Left kidney (tissue), 8 donors: ENCODE measurements at places on chromosomes 5 and 9. TPM values are rescaled to one million over a fixed set of nuclear protein-coding genes. Genes with fewer than 3 reads are reported as not detected.
A peak's percentile ranks its signal among the peaks of the same experiment; 100 is the strongest.

DNA sequence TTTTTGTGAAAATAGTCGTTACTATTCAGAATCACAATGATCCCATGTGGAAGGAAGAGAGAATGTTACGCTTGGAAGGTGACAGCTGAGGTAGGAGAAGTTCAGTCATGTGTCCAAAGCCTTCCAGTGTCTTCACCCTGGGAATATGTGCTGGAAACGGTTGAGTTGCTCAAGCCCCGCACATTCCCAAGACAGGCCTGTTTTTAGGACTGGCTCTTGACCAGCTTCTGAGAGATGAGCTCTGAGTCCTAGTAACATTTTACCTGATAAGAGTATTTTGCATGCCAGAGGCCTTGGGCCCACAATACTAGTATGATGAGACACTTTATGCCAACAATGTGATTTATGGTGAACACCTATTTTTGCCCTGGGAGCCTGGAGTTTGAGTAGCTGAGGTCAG, 101.7 kb downstream of the LMNB1 start:
- DNase-seq: no peak

- DNase-seq: no peak
Observed at GRCh38 chr9:127707766-127708165, 978 bp downstream of the CFAP157 start.

DNA sequence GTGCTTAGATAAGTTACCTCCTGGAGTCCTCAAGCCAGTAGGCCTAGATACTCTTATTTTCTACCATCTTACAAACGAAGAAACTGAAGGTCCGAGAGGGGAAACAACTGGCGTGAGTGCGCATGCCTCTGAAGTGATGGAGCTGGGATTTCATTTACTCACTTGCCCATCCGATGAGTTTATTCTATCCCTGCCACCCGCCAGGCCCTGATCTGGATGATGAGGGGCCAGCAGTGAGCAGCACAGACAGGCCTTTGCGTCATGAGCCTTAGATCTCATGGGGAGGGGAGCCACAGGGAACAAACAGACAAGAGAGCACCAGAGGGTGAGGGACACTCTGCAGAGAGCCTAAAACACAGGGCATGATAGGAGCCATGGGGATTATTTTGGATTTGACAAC, 34.1 kb upstream of the SLC2A8 start:
- no peak for DNase-seq

DNA sequence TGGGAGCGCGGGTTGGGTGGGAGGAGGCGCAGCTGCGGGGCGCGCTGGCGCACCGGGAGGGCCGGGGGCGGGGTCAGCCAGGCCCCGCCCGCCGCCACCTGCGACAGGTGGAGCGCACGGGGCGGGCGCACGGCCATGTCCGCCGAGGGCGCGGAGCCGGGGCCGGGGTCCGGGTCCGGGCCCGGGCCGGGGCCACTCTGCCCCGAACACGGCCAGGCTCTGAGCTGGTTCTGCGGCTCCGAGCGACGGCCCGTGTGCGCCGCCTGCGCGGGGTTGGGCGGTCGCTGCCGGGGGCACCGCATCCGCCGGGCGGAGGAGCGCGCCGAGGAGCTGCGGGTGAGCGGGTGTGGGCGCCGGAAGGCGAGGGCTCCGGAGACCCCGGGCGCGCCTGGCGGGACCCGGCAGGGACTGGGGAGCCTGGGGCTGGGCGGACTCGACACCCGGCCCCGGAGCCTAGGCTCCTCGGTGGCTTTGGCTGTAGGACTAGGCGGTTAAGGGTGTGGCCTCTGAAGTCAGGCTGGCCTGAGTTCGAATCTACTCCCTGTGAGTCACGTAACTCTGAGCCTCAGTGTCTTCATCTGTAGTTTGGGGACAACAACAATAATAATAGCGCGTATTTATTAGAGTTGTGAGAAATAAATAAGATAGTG, at the start of gene BSPRY:
Gene BSPRY, plus strand, starts transcription at position 97 of the 650 bp plus-strand sequence. Its CDS starts 39 bp downstream, at position 136.
- no peak for DNase-seq

GRCh38 chr9:95772320-95773052, 103.0 kb upstream of the ERCC6L2 start:
- DNase-seq: peak; percentile 72

GRCh38 chr9:126372716-126373115, 46.1 kb downstream of the MVB12B start:
- DNase-seq: no peak

DNA sequence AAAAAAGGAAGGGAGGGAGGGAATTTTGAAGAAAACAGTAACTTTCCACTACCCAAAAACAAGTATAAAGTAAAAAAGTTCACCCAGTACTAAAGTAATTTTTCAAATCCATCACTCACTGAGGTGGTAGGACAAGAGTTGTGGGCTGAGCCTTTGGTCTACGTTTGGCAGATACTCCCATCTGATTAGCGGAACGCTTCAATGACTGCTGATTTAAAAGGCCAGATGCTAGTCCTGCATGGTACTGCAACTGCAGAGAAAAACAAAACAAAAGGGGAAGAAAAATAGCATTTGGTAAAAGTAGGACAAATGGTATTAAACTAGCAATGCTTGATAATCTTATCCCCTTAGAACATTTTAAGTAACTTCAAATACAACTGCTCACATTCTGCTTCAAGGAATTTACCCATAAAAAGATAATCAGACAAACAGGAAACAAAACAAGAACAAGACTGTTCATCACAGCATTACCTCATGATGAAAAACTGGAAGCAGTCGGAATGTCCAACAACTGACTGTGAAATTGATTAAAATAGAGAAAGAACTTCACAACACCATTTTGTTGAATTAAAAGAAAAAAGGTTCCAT, 65.4 kb downstream of the MED27 start:
- DNase-seq: no peak

DNA sequence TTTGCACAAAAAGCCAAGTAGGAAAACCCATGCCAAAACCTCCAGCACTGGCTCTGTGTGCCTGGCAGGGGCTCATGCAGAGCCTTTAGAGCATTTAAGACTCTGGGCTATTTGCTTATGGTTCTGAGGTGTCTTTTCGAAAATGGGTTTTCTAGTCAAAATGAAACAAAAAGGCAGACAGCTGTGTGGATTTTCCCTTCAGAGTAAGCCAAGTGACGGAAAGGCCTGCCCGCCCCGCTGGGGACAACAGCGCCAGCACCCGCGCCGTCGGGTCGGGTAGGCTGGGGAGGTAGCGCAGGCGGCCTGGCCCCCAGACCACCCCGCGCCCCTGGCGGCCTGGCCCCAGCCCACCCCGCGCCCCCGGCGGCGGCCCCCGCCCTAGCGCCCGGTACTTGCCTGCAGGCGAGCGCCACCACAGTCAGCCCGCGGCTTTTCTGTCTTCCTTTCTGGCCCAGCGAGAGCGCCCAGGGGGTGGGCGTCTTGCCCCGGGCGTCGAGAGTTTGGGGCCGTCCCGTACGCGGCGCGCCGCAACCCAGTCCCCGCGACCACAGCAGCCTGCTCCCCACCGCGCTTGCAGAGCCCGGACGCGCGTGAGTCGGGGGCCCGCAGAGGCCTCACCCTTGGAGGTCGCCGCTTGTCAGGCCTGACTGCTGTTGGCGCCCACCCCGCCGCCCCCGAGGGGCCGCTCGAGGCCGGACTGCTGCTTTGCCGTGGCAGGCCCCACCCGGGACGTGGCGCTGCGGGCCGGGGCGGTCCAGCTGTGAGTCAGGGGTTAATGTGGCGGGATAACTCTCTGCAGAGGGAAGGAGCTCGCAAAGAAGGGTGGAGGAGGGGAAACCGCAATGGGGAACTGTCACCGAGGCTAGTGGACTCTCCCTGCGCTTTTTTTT, at the start of gene TICAM2:
Gene TICAM2, minus strand, starts transcription at position 779 of the 890 bp plus-strand sequence. CDS start 21,223 bp downstream, outside the sequence.
- peak; percentile 43 for DNase-seq

- no peak for DNase-seq
Observed at GRCh38 chr9:86062845-86063693, 36.3 kb downstream of the GOLM1 start.

- DNase-seq: no peak
Observed at GRCh38 chr5:73160239-73160671, 12.7 kb upstream of the TMEM174 start.

- DNase-seq: no peak
Observed at GRCh38 chr9:87812375-87813118, 70.1 kb upstream of the SPATA31E1 start.

DNA sequence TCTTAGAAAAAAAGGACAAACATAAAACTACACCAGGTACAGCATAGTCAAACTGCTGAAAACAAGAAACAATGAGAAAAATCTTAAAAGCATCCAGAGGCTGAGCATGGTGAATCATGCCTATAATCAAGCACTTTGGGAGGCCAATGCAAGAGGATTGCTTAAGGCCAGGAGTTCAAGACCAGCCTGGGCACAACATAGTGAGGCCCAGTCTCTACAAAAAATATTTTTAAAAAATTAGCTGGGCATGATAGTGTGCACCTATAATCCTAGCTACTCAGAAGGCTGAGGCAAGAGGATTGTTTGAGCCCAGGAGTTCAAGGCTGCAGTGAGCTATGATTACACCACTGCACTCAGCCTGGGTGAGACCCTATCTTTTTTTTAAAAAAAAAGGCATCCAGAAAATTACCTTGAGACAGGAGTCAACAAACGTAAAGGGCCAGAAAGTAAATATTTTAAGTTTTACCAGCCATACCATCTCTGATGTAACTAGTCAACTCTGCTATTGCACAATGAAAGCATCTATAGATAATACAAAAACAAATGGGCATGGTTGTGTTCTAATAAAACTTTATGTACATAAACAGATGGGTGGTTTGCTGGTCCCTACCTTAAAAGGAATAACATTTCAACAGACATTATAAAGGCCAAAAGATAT, 19.8 kb downstream of the AP3B1 start:
- DNase-seq: no peak

DNA sequence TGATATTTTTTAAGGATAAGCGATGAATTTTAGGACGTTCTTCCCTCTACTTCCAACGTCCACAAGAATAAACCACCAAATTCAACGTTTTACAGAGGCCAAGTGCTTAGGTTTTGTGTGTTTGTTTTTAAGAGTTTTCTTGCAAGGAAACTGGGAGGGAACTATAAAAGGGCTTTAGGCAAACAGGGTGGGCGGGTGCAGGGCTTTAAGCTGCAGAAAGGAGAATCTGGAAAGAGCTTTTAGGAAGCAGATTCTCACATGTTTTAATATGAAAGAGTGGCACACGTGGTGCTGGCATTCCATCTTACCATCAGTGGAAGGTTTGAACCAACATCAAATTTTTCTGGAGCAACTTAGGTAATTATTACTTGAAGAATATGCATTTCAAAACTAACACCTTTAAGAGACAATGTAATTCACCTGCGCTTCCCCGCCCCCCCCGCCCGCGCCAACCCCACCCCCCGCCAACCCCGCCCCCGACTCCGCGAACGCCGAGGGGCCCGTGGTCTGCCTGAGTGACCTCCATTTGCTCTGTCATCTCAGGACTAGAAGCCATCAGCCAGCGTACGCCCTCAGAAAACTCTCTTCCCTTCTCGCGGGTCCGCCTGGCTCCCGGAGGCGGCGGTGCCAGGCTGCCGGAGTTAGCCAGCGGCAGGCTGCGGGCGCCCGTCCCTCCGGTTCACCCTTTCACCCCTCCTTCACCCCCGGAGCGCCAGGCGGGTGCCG, 911 bp upstream of the PIK3R1 start:
- no peak for DNase-seq

DNA sequence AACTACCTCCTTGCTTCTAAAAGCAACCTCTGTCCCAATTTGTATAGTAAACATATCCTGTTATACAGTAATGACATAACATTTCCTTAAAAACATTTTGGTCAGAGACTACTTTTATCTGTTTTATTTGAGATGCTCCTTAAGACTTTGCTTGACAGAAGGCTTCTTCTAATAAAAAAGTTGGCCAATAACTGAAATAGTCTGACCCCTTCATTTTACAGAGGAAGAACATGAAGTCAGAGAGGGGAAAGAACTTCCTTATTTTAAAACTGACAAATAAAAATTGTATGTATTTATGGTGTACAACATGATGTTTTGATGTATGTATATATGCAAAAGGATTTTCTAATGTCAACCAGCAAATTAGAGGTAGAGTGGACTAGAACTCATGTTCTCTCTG, 35.8 kb upstream of the SPARC start:
- DNase-seq: no peak

GRCh38 chr5:1009359-1010180, 968 bp downstream of the NKD2 start:
- DNase-seq: no peak

GRCh38 chr5:111072949-111073682, 1.6 kb downstream of the TSLP start:
- peak; percentile 20 for DNase-seq

DNA sequence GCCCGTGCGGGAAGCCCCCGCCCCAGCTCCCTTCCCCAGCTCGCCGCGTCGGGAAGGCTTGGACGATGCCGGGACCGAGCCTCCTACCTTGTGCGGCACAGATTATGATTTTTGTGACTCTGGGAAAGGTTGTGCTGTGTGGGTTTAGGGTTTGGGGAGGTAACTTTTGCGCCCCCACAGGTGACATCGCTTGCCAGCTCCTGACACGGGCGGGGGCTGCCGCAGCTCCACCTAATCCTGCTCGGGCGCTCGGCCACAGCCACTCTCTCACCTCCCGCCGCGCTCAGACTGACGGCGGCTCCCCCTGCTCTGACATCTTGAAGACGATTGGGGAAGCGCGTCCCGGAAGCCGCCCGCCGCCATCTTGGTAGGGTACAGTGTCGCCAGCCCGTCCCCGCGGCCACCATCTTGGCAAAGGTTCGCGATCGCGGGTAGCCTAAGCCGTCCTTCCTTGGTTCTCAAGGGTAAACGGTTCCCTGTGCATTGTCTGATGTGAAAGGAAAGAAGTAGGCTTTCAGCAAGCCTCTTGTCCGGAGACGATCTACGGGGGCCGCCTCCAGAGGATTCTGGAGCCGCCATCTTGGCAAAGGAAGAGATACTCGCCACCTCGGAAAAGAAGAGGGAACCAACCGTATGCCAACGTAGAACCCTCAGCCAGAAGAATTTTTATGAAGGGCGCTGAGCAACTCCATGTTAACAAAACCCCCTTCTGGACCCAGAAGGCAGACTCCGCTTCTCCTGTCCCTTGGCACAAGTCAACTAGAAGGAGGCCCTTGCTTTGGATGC, 1.8 kb upstream of the NR3C1 start:
- peak; percentile 81 for DNase-seq

DNA sequence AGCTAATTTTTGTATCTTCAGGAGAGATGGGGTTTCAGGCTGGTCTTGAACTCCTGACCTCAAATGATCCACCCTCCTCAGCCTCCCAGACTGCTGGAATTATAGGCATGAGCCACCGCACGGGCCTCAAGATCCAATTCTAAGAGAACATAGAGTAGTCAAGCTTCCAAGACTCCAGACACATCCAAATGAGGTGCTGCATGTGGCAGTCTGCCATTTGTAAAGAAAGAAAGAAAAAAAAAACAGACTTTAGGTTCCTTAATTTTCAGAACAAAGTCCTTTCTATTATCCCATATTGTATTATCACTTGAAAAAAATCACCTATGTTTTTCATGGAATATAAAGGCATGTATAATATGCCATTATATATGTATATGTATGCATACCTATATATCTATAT, 2104.5 kb downstream of the MAT2B start:
- DNase-seq: no peak

The TNC gene
- 323 TPM for polyA plus RNA-seq

The BHMT gene
- 348 TPM for polyA plus RNA-seq

The GABBR2 gene
- polyA plus RNA-seq: 6.3 TPM

The C5orf34 gene
- polyA plus RNA-seq: 8.4 TPM

The CCL21 gene
- polyA plus RNA-seq: 18.3 TPM

The PRDM9 gene
- 0.15 TPM for polyA plus RNA-seq

The TOR4A gene
- 4.5 TPM for polyA plus RNA-seq

The STPG3 gene
- polyA plus RNA-seq: 1.5 TPM

The RNF180 gene
- polyA plus RNA-seq: 12.5 TPM

The PPP3R2 gene
- not detected for polyA plus RNA-seq

The GABRG2 gene
- 0.03 TPM for polyA plus RNA-seq

The GDNF gene
- 17.5 TPM for polyA plus RNA-seq

The TTC39B gene
- 11.9 TPM for polyA plus RNA-seq

The SLC1A1 gene
- 20.7 TPM for polyA plus RNA-seq

The CKMT2 gene
- polyA plus RNA-seq: 10.3 TPM

The NOXA1 gene
- polyA plus RNA-seq: 6.7 TPM

The CCDC171 gene
- polyA plus RNA-seq: 9.4 TPM
